Stimulated activated CD4-positive, alpha-beta T cell treated with anti-CD3 and anti-CD28 coated beads, Interleukin-1b, Interleukin-23, amount 100 ng/mL, for 4 hours (primary cell): ENCODE measurements at places on chromosomes 7 and 10.
A peak's percentile ranks its signal among the peaks of the same experiment; 100 is the strongest.

GRCh38 chr7:96311967-96312366 is 9.9 kb downstream of the SLC25A13 start:
- DNase-seq: no peak

DNA sequence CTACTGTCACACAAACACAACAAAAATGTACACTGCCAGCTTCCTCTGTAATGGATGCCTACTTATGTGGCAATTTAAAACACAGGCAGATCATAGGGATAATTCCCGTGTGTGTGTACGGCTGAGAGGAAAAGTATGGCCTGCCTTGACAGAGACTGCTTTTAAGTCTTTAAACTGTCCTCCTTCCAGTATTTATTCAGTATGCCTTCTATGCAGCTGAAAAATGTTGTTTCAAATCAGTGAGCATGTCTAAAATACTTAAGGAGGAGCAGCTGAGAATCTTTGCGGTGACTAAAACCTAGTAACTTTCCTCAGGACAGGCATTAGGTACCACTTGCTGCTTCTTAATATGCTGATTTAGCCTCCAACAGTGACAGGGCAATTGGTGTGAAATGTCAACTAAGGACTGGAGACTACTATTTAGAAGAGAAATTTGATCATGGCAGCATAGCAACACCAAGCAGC is 126.3 kb downstream of the CACNA2D1 start:
- DNase-seq: no peak

DNA sequence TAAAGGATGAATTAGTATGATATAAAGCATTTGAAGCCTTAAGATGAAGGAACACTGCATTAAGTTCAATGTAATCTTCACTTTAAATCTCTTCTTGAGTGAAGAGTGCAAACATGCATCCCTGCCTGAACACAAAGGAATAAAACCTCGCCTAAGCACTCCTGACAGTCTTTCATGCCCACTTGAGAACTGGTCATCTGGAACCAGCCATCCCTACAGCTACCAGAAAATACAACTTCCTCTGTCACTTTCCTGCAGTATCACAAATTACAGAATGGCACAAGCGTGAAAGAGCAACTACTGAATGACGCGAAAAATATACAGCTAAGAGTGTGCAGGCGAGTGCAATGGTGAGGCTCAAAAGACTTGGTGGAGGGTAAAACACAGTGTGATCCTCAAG is 1079.9 kb downstream of the CNTNAP2 start:
- no peak for DNase-seq

GRCh38 chr7:2266911-2267310 is 24.9 kb downstream of the NUDT1 start:
- DNase-seq: no peak

- no peak for DNase-seq
Observed at GRCh38 chr10:18659819-18660535, 746 bp downstream of the ARL5B start.

DNA sequence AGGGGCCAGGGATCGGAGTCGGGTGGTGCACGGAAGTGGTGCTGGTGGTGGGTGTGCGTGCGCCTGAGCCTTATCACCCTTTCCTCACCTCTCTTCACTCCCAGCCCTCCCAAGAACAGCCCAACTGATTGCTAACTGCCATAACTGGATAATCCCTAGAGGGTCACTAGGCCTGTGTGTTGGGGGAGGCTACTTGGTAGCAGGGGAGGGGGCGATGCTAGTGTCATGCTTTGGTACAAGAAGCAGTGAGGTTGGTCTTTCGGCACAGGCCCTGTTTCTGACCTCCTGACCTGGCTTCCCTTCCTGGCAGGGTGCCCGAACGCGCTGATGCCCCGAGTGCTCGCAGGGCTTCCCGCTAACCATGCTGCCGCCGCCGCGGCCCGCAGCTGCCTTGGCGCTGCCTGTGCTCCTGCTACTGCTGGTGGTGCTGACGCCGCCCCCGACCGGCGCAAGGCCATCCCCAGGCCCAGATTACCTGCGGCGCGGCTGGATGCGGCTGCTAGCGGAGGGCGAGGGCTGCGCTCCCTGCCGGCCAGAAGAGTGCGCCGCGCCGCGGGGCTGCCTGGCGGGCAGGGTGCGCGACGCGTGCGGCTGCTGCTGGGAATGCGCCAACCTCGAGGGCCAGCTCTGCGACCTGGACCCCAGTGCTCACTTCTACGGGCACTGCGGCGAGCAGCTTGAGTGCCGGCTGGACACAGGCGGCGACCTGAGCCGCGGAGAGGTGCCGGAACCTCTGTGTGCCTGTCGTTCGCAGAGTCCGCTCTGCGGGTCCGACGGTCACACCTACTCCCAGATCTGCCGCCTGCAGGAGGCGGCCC is 652 bp downstream of the KAZALD1 start:
- peak; percentile 23 for DNase-seq

DNA sequence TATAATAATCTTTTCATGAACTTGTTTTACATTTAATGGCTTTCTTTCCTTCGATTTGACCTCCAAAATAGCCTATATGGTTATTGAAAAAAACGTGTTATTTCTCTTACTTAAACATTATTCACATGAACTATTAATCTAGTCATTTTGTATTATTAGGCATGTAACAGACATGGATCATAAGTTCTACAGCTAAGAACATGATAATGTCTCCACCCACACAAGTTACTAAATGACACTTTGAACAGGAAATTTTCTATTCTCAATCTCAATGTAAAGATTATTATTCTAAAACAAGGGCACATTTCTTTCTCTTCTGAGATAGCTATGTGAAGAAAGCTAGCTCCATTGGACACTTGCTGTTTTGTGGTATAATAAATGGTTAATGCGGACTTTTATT is 10.0 kb downstream of the LAMB4 start:
- no peak for DNase-seq

GRCh38 chr7:99707096-99707495 is 27.3 kb upstream of the CYP3A5 start:
- DNase-seq: no peak

DNA sequence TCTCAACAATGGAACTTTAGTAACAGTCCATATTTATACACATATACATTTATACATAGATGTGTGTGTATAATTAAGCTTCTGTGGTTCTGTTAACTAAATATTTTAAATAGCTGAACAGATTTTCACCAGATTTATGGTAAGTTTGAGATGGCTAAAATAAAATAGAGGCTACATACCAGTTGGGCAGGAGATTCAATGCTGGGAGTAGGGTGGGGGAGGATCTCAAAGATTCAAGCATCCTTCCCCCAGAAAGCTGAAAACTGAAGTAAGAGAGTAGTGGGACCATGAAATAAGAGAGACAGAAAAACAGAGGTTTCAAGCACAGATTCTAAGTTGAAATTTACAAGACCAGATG is 14.0 kb downstream of the LRRC17 start:
- DNase-seq: no peak

GRCh38 chr7:107463139-107464078 is 6.4 kb upstream of the GPR22 start:
- peak; percentile 14 for DNase-seq

DNA sequence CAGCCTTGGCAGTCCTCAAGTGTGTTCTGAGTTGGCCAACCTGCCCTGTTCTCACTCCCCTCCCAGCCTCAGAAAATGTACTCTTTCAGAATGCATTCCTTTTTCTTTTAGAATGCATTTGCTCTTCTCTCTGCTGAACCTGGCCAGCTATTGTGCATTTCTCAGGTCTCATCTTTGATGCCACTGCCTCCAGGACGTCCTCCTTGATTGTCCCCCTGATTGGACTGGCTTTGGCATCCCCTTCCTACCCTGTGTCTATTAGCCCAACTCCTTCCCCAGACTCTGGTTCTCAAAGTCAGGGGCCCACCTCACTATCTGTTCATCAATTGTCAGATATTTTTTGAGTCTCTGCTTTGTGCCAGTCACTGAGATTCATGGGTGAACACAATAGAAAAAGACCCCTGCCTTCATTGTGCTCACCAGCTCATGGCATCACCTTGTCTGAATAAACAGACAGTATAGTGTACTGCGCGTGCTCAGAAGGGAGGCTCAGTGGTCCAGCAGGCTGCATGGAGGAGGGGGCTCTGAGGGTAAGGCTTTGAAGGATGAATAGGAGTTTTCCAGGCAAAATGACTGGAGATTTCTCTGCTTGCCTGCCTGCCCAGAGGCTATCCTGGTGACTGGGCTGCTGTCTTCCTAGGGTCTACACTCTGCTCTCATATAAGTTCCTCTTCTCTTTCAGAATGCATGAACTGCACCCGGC is 96.5 kb downstream of the MYL10 start:
- no peak for DNase-seq

GRCh38 chr7:70829221-70830059 is 302.5 kb upstream of the GALNT17 start:
- DNase-seq: peak; percentile 38

DNA sequence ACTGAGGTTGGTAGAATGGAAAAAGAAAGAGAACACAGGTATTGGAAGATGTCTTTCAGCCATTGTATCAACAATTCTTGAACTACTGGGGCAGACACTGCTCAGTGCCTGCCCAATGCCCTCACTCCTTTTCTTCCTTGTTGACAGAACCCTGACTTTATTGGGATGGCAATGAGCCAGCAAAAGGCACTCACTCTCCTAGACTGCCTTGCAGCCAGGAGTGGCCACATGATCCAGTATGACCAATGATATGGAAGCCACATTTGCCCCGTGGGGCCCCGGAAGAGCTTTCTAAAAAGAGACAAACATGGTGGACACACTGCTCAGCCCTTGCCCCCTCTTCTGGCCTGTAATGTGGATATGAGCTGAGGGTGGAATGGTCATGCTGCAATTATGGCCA is 88.6 kb upstream of the ZNF716 start:
- DNase-seq: no peak

- DNase-seq: no peak
Observed at GRCh38 chr7:57769131-57769530, 319.2 kb downstream of the ZNF716 start.

DNA sequence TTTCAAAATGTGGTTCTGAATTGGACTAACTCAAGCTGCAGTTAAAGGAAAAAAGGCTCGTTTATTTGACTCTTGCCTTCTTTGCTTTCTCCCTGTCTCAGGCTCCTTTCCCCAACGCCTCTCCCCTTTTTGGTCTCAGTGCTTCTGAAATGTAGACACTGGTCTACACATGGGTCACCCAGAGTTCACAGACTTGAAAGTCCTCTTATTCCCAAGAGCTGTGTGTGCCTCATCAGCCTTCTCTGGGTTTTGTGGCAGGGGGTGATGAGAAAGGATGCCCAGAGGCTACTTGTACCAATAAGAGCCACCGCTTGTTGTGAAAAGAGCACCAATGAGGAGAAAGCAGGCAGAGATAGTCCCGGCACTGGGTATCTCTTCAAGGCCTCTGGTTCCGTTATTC is 125.7 kb downstream of the BICC1 start:
- no peak for DNase-seq

DNA sequence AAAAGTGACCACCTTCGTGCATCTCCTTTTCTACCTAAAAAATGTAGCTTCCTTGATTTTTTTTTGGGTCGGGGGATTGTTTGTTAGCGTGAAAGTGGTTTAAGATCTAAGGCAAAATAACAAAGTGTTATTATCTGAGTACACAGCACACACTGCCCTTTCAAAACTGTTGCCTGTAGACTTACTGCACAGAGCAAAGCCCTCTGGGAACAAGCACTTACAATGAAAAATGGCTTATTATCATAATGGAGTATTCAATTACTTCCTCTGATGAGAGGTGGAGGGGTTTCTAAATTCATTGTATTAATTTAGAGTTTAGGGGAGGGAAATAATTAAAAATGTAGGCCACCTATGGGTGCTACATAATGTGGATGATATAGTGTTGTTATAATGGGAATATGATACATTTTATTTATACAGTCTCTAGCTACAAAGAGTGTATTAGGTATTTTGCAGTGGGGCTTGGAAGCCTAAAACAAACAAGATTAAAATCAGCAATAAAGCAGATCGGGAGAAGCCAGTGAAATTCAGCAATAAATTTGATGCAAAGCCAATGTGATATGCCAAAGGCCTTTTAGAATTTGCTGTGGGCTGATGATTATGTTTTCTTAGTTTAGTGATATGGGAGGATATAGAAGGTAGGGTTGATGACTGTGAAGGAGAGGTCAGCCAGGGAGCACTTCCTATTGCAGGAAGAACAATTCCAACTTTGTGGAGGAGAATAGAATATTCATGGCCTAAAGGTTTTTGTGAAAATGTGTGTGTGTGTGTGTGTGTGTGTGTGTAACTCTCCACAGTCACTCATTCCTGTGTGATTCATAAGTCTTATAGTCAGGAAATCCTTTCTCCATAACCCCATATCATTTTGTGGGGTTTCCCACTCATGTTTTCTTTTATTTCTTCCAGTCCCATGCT is 17.7 kb upstream of the EXOC4 start:
- no peak for DNase-seq

- no peak for DNase-seq
Observed at GRCh38 chr7:121160150-121161008, 168.4 kb upstream of the WNT16 start.

GRCh38 chr10:44635176-44635575 is 250.3 kb upstream of the CXCL12 start:
- DNase-seq: no peak

DNA sequence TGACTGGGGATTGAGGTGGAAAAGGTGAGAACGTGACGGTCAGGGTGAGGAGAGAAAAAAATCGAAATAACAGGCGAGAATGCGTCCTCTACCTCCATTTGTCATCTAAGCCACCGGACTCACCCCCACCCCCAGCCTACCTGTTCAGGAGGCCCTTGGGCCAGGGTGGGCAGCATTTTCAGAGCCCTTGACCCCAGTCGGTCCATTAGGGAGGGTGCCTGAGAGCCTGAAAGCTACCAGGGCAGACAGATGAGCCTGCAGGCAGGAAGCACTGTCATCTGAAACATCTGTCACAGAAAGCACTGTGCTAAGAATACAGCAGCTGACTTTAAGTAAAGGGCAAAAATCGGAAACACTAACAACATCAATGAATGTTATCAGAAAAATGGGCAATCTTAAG is 47.0 kb downstream of the MAD1L1 start:
- no peak for DNase-seq

DNA sequence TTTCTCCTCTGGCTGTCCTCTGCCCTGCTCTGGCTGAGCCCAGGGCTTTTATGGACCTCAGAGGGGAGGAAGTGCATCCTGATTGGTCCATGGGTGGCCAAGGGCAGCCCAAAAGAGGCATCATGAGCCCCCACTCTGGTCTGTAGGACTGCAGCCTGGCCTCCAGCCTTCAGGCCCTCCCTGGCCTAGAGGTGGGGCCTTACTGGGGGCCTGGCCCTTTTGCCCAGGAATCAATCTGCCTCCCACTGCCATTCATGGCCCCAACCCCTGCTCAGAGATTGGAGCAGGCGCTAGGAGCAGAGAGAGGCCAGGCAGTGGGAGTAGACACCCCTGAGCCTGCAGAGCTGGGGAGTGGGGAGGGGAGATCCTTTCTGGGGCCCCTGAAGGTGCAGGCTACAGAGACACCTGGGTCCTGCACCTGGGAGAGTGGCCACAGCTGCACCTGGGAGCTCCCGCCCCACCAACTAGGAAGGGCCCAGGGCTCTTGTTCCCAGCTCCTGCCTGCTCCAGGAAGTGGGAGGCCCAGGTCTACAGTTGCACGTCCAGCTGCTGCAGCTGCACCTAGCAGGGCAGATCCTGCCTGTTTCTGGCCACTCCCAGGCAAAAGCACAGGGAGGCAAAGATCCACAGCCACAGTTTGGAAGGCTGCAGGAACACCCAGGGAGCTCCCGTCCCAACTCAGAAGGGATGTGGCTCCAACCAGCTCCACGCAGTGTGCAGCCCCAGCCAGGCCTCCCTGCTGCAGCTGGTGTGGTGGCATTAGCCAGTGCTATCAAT is 6.4 kb upstream of the DYNC2I1 start:
- no peak for DNase-seq

- peak; percentile 41 for DNase-seq
Observed at GRCh38 chr7:100407285-100408180, 21.0 kb downstream of the ZCWPW1 start.

- no peak for DNase-seq
Observed at GRCh38 chr10:46218921-46219320, 67.9 kb upstream of the ANTXRL start.

- no peak for DNase-seq
Observed at GRCh38 chr7:123600876-123601275, 745 bp upstream of the ASB15 start.
